ENCODE measurements at places on chromosomes 12 and 14. TPM values are rescaled to one million over a fixed set of nuclear protein-coding genes. Genes with fewer than 3 reads are reported as not detected.

DNA sequence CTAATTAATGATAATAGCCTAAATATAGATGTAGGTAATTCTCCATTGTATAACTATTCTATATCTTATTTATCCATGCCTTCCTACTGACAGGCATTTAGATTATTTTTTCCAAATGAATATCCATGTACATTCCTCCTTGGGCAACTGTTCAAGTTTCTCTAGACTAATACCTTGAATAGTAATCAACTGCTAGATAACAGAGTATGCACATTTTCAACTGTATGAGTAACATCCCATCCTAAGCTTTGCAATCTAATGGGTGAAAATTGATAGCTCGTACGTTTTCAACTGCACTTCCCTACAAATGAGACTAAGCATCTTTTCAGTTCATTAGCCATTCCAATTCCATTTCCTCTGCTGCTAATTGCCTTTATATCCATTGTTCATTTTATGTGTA, 37.0 kb downstream of the YAF2 start:
- no peak for DNase-seq

DNA sequence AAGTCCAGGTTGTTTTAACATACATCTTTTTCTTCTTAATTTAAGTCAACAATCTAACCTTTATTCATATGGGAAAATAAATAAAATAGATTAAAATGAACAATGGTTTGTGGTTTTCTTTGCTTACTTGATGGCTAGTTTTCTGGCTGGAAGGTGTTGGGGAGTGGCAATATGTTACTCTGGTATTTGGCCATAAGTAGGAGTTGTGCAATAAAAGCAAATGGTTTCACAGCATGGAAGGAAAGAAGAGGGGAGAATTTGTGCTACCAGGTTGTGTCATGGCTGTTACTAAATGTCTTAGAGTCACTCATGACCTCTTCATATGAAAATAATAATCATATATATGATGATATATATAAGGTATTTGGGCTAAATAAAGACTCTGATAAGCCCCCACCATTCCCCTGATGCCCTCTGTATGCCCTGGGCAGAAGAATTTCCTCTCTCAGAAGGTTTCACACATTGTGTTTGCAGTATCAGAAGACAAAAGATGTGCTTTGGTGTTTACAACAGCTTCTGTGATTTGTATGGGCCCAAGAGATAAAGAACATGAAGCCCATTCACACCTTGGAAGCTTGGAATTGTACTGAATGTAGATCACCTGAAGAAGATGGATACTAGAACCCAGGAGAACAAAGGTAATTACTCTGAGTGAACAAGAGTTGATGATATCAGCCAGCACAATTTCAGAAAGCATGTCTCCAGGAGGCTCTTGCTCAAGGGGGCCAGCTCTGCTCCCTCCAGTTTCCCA, 160.9 kb downstream of the ALG10B start:
- no peak for DNase-seq

- no peak for DNase-seq
Measured at GRCh38 chr14:37974421-37974820, 233.3 kb upstream of the SSTR1 start.

The COPS7A gene
- total RNA-seq = 50.4 TPM

The PNN gene
- 10.2 TPM for total RNA-seq

GRCh38 chr14:88934351-88934806, 109.9 kb downstream of the TTC8 start:
- DNase-seq = no peak

DNA sequence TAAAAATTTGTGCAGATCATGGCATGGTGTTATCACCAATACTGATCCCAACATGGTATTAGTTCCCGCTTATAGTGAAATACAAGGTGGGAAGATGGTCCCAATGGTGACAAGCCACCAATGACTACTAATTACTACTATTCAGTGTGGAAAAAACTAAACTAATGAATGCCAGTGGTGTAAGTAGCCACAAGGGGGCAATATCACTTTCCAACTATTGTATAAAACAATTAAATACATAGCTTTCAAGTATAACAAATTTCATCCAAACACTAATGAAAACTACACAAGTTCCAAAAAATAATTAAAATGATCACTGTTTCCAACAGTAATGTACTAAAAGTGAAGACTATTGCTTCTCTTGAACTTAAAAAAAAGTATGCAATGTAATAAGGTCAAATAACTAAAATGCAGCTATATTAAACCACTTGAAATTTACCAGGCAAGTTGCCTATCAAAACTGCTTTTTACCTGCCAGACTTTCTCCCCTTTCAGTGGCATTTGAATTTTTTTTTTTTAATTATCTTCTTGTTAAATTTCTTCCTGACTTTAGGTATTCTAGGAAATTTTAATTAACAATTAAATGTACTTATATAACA, 58.0 kb downstream of the PAPLN start:
- DNase-seq = peak; percentile 30

GRCh38 chr14:52267501-52268278, at the start of gene PTGDR:
Gene PTGDR (plus strand): TSS chr14:52267698. CDS start chr14:52267815, 117 bp downstream.
- DNase-seq = no peak

The GLIPR1L1 gene
- not detected for total RNA-seq

The SART3 gene
- 35.8 TPM for total RNA-seq

The CCND2 gene
- 90.6 TPM for total RNA-seq

- peak; percentile 56 for DNase-seq
Measured at GRCh38 chr12:110280392-110280778, 662 bp upstream of the ATP2A2 start.

- DNase-seq = no peak
Measured at GRCh38 chr12:117060246-117060928, 38.8 kb downstream of the TESC start.

The OTX2 gene
- not detected for total RNA-seq

The SYNDIG1L gene
- total RNA-seq = not detected

The NANOG gene
- not detected for total RNA-seq

- no peak for DNase-seq
Measured at GRCh38 chr12:19457561-19457960, 18.3 kb downstream of the AEBP2 start.

The OR11H6 gene
- not detected for total RNA-seq

GRCh38 chr14:67911562-67911961, 92.0 kb downstream of the RAD51B start:
- DNase-seq = no peak

GRCh38 chr12:68425998-68426397, 93.8 kb upstream of the MDM1 start:
- DNase-seq = no peak

The RASSF9 gene
- total RNA-seq = 5.6 TPM

DNA sequence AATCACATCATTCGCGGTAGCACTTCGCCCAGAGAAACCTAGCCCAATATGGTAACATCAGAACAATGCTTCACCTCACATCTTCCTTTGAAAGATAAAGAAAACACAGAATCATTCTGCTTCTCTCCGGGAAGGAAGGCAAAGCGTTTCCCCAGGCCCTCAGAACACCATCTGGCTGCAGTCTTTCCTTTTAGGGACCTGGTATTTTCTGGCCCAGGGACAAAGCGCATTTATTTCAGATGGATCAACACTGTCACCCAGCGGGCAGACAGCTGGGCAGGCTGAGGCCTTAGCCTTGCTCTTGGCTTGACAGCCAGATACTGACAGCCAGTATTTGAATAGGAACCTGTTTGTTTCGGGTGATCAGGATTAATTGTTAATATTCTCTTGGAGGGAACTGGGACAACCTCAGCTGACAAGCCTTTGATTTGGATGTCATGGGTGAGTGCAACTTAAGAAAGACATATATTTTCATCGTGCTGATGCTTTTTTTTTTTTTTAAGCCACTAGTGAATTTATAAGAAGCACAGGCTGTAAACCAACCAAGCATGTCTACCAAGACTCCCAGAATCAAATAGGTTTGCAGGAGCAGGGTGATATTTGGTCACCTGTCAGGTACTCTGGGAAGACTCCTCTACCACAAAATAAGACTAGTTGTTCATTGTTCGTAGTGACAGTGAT, 118.9 kb downstream of the VEZT start:
- peak; percentile 75 for DNase-seq

DNA sequence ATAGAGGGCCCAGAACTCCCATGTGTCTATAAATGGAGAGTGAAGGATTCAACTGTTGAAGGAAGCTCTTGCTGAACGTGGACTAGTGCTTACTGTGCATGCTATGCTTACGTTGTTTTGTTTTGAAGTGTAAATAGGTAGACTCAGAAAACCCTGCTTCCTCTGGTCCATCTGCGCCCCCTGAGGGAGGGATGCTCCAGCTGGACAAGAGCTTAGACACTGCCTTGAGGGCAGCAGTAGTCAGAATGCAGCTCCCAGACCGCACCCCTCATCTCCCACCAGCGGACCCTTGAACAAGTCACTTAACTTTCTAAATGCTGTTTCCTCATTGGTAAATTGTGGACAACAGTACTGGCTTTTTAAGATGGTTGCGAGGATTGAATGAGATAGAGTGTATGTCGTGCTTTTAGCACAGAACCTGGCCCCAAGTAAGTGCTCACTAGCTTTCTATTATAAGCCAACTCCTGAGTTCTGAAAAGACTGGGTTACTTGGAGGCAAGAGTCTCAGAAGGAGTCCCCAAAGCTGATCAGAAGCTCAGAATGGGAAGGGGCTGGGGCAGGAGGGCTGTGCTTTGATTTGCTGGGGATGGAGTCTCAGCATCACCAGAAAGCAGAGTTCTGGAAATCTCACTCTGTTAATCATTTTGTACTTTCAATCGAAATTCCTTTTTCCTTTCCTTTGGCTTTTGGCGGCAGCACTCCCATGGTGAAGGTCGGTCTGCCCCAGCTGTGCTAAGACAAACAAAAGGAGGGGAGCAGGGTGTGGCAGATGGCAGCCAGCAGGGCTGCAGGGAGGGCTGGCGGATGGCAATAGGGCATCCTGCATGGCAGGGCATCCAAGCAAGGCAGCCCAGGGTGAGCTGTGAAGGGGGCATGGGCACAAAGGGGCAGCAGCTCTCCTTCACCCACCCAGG, 15.6 kb downstream of the AGAP2 start:
- DNase-seq = no peak

GRCh38 chr12:116656306-116656705, 81.6 kb downstream of the SPRING1 start:
- no peak for DNase-seq

DNA sequence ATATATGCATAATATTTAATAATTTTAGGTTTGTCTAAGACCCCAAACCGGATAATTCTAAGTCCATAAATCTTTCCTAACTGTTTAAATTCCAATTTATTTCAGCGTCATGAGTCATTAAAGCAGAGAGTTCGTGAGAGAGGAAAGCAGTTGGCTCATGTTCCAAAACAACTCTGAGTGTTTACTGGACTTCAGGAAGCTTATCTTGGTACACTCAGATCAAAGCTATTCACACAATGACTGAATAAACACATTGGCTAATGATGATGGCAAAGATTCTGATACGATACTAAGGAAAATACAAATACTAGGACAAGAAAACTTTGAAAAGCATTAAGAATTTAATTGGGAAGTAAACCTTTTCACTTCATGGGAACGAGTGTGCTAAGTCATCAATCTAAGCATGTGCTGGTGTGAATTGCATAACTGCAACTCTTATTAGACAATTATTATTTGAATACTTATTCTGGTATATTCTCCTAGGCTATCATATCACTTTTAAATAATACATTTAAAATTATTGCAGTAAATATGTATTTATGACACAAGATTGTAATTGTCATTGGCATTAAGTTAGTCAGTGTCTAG, 34.8 kb upstream of the CLEC14A start:
- peak; percentile 93 for DNase-seq

DNA sequence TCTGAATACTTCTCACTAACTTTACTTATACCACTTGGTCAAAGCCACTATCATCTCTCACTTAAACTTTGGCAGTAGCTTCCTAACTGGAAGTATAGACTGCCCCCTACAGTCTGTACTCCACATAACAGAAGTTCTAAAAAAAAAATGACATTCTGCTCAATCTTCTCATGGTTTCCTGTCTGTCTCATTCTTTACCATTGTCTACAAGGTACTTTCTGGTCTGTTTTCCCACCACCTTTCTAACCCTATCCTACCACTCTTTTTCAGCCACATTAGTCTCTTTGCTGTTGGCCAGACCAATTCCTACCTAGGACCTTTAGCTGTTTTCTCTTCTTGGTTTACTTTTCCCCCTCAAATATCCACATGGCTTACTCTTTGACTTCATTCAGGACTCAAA, 14.7 kb downstream of the CPSF6 start:
- peak; percentile 60 for DNase-seq

The CLEC2A gene
- not detected for total RNA-seq

DNA sequence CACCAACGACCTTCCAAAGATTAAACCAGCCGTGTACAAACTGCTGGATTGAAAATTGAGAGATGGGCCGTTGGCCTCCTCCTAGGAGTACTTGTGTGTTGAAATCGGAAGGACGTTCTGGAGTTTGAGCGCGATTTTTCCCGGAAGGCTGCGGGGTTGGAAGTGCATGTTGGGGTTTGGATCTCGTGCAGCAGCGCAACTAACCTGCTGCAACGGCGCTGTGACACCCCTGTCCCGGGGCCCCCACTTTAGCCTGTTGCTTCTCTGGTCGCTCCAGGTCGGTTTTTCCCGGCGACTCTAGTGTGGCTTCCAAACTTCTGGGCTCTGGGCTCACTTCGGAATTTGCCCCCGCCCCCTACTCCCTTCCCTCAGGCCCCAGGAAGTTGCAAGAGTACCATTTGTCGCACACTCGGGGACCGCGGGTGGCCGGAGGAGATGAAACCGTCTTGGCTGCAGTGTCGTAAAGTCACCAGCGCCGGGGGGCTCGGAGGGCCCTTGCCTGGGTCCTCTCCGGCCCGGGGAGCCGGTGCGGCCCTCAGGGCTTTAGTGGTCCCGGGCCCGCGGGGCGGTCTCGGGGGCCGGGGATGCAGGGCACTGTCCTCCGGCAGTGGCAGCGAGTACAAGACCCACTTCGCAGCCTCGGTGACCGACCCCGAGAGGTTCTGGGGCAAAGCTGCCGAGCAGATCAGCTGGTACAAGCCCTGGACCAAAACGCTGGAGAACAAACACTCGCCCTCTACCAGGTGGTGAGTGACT, at the start of gene ACSS3:
Gene ACSS3, plus strand, starts transcription at position 394 of the 756 bp plus-strand sequence. Its CDS starts 42 bp downstream, at position 436.
- no peak for DNase-seq

- no peak for DNase-seq
Measured at GRCh38 chr12:51687177-51687576, 96.1 kb downstream of the SCN8A start.

The PLEKHG7 gene
- not detected for total RNA-seq

- DNase-seq = no peak
Measured at GRCh38 chr12:59643550-59643949, 47.7 kb downstream of the SLC16A7 start.

The PTPRR gene
- under 0.01 TPM for total RNA-seq

GRCh38 chr12:115569345-115570068, 708.0 kb downstream of the MED13L start:
- no peak for DNase-seq
